ENCODE measurements at places on chromosomes 1 and 21. TPM values are rescaled to one million over a fixed set of nuclear protein-coding genes. Genes with fewer than 3 reads are reported as not detected.
A peak's percentile ranks its signal among the peaks of the same experiment; 100 is the strongest.

- DNase-seq: no peak
Measured at GRCh38 chr1:44261962-44262361, 48.7 kb downstream of the DMAP1 start.

DNA sequence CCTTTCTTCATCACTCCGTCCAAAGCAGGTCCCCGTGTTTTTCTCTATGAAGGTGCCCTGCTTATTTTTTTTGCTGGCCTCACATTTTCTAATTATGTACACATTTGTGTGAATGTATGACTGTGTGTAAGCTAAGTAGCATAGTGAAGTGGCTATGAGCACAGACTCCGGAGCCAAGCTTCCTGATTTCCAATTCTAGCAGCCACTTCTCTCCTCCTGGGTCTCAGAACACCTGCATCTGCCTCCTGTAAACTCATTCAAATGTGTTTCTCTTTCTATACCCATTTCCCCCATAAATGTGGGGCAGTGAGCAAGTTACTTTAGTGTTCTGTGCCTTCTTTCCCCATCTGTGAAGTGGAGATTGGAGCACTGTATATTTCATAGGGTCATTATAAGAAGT, 2.1 kb downstream of the SLAMF6 start:
- DNase-seq: no peak

DNA sequence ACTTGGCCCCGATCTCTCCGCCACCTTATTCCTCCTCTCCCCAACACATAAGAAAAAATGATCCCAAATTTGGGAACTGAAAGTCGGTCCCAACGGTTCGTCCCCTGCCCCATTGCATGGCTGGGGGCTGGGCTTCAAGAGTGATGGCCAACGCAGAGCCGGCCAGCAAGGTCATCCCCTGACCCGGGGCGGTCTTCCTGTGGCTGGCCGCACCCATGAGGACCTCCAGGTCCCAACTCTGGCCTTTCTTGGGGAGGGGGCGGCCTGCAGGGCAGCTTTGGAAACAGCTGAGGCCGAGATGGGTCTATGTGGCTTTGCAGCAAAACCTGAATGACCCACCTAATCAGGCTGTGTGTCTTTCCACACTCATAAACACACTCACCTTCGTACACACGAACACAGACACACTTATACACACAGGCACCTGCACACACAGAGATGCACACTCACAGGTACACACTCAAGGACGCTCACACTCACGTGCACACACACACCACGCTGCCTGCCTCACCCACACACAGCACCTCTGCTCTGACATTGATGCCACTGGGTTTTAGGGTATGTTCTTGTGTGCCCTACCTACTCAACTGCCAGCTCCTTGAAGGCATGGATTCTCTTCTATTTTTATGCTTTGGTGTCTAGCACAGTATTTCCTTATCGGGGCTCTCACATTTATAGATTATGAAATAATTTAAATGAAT, 562 bp downstream of the DYNLT5 start:
- no peak for DNase-seq

DNA sequence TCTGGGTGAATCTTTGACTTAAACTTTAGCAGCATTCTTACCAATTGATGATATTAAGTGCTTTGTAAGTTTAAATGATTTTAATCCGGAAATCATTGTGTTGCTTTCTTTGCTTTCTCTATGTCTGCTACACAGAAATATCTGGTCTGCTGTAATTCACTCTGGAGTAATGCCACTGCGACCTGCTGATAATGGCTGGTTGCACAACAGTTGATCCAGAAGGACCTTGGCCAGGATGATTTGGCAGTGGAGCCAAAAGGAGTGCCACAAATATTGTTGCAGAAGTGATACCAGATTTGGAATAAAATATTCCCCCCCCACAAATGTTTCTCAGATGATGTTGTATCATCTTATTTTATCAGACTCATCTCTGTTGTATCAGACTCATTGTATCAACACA, 2063.9 kb downstream of the MRPL39 start:
- no peak for DNase-seq

GRCh38 chr1:110727246-110727645, 52.5 kb upstream of the KCNA3 start:
- no peak for DNase-seq

GRCh38 chr1:4935807-4936206, 281.4 kb downstream of the AJAP1 start:
- DNase-seq: no peak

GRCh38 chr1:47371016-47371517, 37.5 kb downstream of the CMPK1 start:
- DNase-seq: no peak

DNA sequence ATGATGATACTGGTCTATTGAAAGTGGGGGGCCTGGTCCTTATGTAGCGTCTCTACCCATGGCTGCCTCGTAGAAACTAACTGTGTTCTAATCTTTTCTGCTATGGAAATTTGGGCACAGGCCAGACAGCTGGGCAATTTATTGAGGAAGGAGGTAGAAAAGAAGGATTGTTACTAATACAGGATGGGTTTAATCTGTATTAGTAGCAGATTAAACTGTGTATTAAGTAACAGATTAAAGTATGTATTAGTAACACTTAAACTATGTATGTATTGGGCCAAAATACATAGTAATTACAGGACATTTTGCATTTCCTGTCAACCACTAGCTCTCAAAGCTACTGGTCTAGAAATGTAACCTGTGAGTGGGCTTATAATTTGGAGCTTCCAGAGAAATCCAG, 142.0 kb downstream of the MAST2 start:
- DNase-seq: peak; percentile 24

DNA sequence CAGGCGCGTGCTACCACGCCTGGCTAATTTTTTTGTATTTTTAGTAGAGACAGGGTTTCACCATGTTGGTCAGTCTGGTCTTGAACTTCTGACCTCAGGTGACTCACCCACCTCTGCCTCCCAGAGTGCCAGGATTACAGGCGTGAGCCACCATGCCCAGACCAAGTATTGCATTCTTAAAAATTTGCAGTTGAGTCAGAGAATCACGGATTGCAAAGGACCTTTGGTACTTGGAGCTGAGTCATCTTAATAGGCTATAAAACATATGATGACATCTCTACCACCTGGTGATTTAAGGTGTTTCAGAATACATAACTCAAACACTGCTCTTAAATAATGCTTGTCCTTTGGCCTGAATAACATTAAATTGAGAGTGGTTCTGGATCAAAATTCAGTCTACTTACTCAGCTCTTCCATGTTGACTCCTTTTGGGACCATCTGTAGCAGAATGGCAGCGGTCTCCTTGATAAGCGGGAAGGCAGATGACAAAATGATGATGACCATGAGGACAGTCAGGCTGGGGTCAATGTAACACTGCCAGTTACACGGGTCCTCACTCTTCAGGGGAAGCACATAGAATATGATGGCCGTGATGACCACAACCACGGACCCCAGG, 10.4 kb downstream of the SLC30A10 start:
- DNase-seq: no peak

DNA sequence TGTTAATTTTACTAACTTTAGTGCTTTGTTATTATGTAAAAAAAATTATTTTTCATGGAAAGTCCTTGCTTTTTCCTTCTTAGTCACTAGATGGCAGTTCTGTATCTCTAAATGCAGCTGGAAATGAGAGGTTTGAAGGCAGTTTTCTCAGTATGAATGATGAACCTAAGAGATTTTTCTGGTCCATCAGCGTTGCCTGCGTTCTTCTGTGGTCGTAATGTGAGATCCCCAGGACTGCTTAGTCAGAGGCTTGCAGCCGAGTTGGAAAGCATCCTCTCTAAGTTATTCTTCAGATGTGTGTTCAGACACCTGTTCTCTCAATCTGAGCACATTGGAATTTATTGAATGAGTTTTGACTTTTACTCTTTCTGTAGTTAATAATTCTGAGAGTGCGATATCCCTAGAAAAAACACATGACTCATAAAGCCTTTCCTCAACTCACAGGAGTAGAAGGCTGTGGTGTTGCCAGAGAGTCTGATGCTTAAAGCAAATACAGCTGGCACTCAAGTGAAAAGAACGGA, 99.3 kb downstream of the FMN2 start:
- DNase-seq: peak; percentile 20

XCL2 gene
- total RNA-seq: not detected

NPHS2 gene
- total RNA-seq: not detected

DNA sequence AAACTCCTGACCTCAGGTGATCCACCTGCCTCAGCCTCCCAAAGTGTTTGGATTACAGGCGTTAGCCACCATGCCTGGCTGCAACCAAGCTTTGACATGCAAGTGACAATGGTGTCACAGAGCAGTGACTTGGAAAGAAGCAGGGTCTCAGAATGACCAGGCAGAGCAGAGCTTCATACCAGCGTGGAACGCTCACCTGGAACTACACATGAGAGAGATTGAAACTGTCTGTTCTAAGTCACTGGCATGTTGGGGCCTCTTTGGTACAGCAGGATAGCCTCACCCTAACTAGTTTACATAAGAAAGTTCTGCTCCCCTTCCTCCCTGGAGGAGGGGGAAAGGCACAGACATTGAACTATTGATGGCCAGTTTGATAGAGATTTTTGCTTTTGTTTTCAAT, 47.5 kb upstream of the ITPKB start:
- DNase-seq: no peak

GRCh38 chr1:30824736-30825429, 67.3 kb upstream of the LAPTM5 start:
- DNase-seq: no peak

FLG2 gene
- not detected for total RNA-seq

GRCh38 chr1:63362578-63362977, 4.8 kb upstream of the ALG6 start:
- DNase-seq: no peak

DNA sequence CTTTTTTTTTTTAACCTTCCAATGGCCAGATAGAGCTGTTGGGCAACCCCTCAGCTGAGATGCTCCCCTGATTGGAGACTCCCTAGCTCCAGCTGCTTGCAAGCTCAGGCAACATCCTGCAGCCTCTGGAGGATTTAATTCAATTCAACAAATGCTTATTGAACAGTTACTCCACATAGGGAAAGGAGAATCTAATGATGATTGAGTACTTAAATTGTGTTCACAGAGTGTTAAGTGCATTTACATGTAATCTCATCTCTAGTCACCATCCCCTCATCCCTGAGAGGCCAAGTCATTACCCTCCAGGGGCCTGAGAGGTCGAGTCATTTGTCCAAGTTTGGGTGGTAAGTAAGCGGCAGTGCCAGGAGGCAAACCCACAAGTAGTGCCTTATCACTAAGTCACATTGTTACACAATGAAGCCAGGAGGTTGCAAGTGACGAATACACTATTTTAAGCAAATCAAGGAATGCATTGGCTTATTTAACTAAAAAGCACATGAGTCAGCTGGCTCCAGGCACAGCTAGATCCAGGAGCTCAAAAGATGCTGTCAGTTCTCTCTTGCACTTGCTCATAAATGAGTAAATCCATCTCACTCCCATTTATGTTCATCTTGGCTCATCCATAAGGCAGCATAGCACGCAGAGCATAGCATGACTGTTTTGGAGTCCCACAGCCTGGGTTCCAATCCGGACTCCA, 64.3 kb downstream of the OPTC start:
- DNase-seq: peak; percentile 16

DNA sequence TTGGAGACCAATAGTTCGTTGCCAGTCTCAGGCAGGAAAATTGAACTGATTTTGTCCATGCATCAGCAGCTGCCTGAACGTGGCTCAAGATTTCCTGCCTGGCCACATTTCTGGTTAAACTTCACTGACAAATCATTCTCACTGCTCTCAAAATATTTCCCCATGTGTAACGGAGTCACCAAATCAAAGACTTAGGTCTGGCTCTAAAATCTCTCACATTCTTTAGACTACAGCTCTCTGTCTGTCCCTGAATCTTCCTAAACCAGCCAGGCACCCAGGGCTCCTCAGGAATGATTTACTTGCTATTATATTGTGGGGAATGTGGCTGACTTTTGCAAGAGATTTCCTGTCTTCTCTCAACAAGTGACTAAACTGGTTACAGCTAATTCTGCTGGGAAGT, 49.2 kb upstream of the GJA8 start:
- peak; percentile 37 for DNase-seq

GRCh38 chr1:3032371-3033039, 11.2 kb downstream of the ACTRT2 start:
- DNase-seq: no peak

DNA sequence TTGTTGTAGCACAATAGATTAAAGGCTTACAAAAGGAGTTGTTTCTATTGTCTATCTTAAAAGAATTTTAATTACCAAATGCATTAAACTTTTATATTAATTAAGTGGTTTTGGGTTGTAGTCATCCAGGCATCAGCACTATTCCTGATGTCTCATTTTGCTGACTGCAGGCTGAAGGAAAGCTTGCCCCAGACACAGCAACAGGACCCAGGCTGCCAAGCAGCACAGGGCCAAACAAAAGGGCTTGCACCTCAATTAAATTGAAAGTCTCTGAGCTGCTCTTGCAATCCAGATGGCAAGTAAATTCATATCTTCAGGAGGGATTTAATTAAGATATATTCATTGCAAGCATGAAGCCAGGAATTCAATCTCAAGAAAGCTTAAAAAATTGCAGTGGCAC, 80.7 kb upstream of the CHODL start:
- DNase-seq: no peak

DNA sequence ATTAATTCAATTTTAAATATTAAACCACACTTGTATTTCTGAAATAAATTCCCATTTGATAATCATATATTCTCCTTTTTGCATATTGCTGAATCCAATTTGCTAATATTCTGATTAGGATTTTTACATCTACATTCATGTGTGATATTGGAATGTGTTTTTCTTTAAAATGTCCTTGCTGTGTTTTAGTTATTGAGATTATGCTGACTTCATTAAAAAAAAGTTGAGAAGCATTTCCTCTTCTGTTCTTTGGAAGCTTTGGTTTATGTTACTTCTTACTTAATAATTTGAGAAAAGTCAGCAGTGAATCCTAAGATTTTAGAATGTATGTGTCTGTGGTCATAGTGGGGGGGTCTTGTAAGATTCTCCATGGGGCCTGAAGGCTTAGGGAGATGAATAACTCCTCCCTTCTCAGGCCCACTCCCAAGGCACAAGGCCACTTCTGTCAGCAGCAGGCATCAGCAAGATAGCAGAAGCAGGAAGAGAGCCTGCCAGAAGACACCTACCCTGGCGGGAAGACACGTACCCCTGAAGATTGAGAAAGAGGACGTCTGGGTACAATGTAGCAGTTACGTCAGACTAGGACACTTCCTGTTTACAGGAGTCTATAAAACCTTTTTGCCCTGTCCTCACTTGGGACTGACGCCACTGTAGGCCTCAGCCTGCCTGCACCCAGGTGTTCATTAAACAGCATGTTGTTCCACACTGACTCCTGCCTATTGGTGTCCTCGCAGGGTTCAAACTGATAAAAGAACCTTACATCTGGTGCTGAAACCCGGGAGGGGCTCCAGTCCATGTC, 56.9 kb downstream of the ODF2L start:
- DNase-seq: no peak
